Stimulated activated CD8-positive, alpha-beta memory T cell treated with anti-CD3 and anti-CD28 coated beads, Interleukin-4, amount 100 ng/mL, for 4 hours (primary cell): ENCODE measurements at places on chromosomes 3 and 15.

GRCh38 chr15:91520850-91521249, 332.7 kb upstream of the SLCO3A1 start:
- DNase-seq = no peak

GRCh38 chr3:147940405-147941193, 531.4 kb downstream of the ZIC1 start:
- DNase-seq = no peak

GRCh38 chr3:24224666-24225384, 269.8 kb downstream of the THRB start:
- no peak for DNase-seq

- DNase-seq = no peak
Observed at GRCh38 chr3:194773216-194773615, 87.5 kb downstream of the FAM43A start.

GRCh38 chr3:161682715-161683114, 186.1 kb downstream of the OTOL1 start:
- no peak for DNase-seq
